Mammary epithelial cell (primary cell): ENCODE measurements at places on chromosomes 13 and 19. TPM values are rescaled to one million over a fixed set of nuclear protein-coding genes. Genes with fewer than 3 reads are reported as not detected.

The ZNF177 gene
- total RNA-seq, result 1.0 TPM

The ZNF534 gene
- total RNA-seq, result not detected

The ZNF547 gene
- 2.3 and 2.5 TPM in 2 replicates for total RNA-seq

The OR7C1 gene
- total RNA-seq, result not detected

The CAPN12 gene
- 0.49 and 0.59 TPM in 2 replicates for total RNA-seq

The SMIM44 gene
- not detected in 2 replicates for total RNA-seq

The MZT1 gene
- 16.9 and 18.0 TPM in 2 replicates for total RNA-seq

The CACNG8 gene
- total RNA-seq, result not detected in 2 replicates

The EDNRB gene
- total RNA-seq, result not detected in 2 replicates

The NLRP7 gene
- total RNA-seq, result not detected in 2 replicates

The ZNF813 gene
- total RNA-seq, result 3.7 TPM

The TNNT1 gene
- 16.5 TPM for total RNA-seq

The CEBPG gene
- total RNA-seq, result 50.0 and 71.6 TPM in 2 replicates

The NPAS1 gene
- 0.71 and 1.1 TPM in 2 replicates for total RNA-seq

The WDR87 gene
- total RNA-seq, result not detected in 2 replicates

The MBD3L3 gene
- not detected in 2 replicates for total RNA-seq

The PCP2 gene
- total RNA-seq, result not detected

The SCGB2B2 gene
- 0.88 and 1.2 TPM in 2 replicates for total RNA-seq

The ZNF416 gene
- 6.3 TPM for total RNA-seq

The CPT1C gene
- 0.78 TPM in 1 of 2 replicates, not detected in the other for total RNA-seq

The PEAK3 gene
- total RNA-seq, result not detected

The PRR19 gene
- total RNA-seq, result 1.0 TPM

The DACH1 gene
- not detected in 2 replicates for total RNA-seq
